ENCODE measurements at places on chromosomes 12 and 14. TPM values are rescaled to one million over a fixed set of nuclear protein-coding genes. Genes with fewer than 3 reads are reported as not detected.

The NTS gene
- total RNA-seq, result not detected

The CMKLR1 gene
- 7.4 TPM for total RNA-seq

The PTPN21 gene
- 14.5 TPM for total RNA-seq

The PRMT5 gene
- total RNA-seq, result 81.0 TPM

The POTEM gene
- total RNA-seq, result not detected

The CIROP gene
- total RNA-seq, result not detected

The EMP1 gene
- 219 TPM for total RNA-seq

The TOMM20L gene
- total RNA-seq, result not detected

The TAS2R20 gene
- 6.4 TPM for total RNA-seq

The HOXC9 gene
- 5.0 TPM for total RNA-seq

The PLCZ1 gene
- not detected for total RNA-seq

The PSMC1 gene
- total RNA-seq, result 179 TPM

The TAS2R9 gene
- not detected for total RNA-seq

The LTBP2 gene
- 203 TPM for total RNA-seq

The AVPR1A gene
- not detected for total RNA-seq

The HHIPL1 gene
- 1.9 TPM for total RNA-seq

The TAS2R43 gene
- total RNA-seq, result 6.3 TPM

The SERPINA4 gene
- total RNA-seq, result not detected

The SCNN1A gene
- 0.57 TPM for total RNA-seq

The RNF212B gene
- not detected for total RNA-seq

The FGF23 gene
- total RNA-seq, result not detected

The STON2 gene
- total RNA-seq, result not detected

The AQP6 gene
- total RNA-seq, result not detected

The PTPN6 gene
- total RNA-seq, result 0.22 TPM

The PELI2 gene
- 3.4 TPM for total RNA-seq

The OVCH1 gene
- total RNA-seq, result not detected

The ERH gene
- total RNA-seq, result 133 TPM

The SLC38A4 gene
- 14.7 TPM for total RNA-seq

The CLEC6A gene
- total RNA-seq, result not detected

The OTX2 gene
- not detected for total RNA-seq

The MANSC4 gene
- total RNA-seq, result not detected

The CHGA gene
- not detected for total RNA-seq

The KRT71 gene
- not detected for total RNA-seq

The GUCY2C gene
- total RNA-seq, result not detected

The ENTPD5 gene
- 12.7 TPM for total RNA-seq

All from placental pericyte (primary cell).